ENCODE measurements at places on chromosomes 2 and 18.

- DNase-seq, result no peak
Observed at GRCh38 chr2:15009681-15010080, 377.2 kb downstream of the LRATD1 start.

GRCh38 chr2:180478883-180479282 is 471.8 kb upstream of the CWC22 start:
- no peak for DNase-seq

DNA sequence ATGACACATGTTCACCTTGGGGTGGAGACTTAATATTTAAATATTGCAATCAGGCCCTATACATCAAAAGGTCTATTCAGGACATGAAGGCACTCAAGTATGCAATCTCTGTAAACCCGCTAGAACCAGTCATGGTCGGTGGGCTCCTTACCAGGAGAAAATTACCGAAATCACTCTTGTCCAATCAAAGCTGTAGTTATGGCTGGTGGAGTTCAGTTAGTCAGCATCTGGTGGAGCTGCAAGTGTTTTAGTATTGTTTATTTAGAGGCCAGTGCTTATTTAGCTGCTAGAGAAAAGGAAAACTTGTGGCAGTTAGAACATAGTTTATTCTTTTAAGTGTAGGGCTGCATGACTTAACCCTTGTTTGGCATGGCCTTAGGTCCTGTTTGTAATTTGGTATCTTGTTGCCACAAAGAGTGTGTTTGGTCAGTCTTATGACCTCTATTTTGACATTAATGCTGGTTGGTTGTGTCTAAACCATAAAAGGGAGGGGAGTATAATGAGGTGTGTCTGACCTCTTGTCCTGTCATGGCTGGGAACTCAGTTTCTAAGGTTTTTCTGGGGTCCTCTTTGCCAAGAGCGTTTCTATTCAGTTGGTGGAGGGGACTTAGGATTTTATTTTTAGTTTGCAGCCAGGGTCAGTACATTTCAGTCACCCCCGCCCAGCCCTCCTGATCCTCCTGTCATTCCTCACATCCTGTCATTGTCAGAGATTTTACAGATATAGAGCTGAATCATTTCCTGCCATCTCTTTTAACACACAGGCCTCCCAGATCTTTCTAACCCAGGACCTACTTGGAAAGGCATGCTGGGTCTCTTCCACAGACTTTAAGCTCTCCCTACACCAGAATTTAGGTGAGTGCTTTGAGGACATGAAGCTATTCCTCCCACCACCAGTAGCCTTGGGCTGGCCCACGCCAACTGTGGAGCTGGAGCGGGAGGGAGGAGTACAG is 108.1 kb downstream of the XRCC5 start:
- DNase-seq, result no peak

DNA sequence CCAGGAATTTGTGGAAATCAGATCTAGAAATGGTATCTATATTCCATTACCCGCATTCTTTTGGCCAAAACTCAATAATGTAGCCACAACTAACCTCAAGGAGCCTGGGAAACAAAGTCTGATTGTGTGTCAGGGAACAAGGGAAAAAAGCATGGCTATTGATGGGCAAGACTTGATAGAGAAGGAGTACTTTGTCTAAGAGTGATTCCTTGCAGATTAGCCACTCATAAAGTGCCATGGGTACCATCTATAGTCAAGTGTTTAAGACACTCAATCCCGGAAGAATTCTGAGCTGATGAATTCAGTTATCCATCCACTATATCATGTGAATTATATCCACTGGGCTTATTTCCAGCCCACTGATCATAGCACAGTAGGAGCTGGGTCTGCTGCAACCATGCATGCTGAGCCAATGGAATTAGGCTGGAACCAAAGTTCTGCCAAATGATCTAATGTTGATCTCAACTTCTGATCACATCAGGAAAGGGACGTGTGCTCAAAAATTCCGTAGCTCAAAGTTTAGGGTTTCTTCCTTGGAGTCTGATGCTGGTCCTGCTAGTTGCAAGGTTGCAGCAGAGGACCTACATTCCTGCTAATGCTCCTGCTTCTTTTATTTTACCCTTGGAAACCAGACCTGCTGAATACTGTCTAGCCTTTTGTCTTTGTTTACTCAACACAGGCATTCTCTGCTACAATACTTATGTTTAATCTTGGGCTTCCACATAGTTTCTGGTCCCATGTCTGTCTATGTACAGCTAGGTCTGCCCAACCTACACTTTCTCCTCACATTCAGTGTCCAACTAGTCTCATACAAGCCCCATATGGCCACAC is 629.7 kb downstream of the IRS1 start:
- DNase-seq, result no peak

- no peak for DNase-seq
Observed at GRCh38 chr18:29096079-29096770, 919.3 kb upstream of the CDH2 start.

- no peak for DNase-seq
Observed at GRCh38 chr2:229821316-229821715, 100.5 kb downstream of the TRIP12 start.

GRCh38 chr2:43715300-43716098 is 39.3 kb upstream of the C1GALT1C1L start:
- DNase-seq, result no peak

GRCh38 chr2:232757905-232758304 is 18.5 kb downstream of the KCNJ13 start:
- DNase-seq, result no peak

DNA sequence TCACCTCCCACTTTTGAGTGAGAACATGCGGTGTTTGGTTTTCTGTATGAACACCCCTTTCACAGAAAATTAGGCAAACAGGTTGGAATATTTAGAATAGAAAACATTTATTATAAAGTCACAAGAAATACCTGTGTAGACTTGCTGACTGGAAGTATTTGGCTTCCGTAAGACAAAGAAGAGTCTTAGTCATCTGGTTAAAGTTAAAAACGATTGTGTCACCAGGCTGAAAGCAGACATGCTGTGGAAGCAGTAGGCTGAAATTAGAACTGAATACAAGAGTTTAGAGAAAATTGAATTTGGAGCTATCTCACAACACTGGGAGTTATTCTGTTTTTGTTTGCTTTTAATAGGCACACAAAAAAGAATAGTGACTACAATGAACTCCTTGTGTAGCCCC is 16.2 kb upstream of the CLASP1 start:
- no peak for DNase-seq

- DNase-seq, result peak; percentile 9
Observed at GRCh38 chr2:66305718-66306117, 129.2 kb upstream of the MEIS1 start.

DNA sequence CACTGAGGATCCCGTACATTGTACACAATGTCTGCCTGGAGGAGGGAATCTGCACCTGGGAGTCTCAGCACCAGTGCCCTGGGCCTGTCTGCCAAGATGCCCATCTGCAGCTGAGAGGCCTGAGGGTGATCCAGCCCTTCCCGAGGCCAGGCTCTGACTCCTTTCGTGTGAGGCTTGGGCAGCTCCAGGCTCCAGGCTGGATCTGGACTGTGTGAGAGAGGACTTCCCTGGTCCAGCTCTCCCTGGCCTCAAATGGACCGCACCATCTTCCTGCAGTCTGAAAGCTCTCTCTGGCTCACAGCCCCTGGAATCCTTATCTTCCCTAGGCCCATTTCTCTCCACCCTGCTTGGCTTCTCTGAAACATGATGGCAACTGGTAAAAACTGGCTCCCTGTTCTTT is 324.6 kb downstream of the DYSF start:
- DNase-seq, result no peak

GRCh38 chr2:191679818-191680600 is 2.1 kb downstream of the NABP1 start:
- no peak for DNase-seq

- no peak for DNase-seq
Observed at GRCh38 chr18:58698701-58699193, 27.5 kb downstream of the MALT1 start.

DNA sequence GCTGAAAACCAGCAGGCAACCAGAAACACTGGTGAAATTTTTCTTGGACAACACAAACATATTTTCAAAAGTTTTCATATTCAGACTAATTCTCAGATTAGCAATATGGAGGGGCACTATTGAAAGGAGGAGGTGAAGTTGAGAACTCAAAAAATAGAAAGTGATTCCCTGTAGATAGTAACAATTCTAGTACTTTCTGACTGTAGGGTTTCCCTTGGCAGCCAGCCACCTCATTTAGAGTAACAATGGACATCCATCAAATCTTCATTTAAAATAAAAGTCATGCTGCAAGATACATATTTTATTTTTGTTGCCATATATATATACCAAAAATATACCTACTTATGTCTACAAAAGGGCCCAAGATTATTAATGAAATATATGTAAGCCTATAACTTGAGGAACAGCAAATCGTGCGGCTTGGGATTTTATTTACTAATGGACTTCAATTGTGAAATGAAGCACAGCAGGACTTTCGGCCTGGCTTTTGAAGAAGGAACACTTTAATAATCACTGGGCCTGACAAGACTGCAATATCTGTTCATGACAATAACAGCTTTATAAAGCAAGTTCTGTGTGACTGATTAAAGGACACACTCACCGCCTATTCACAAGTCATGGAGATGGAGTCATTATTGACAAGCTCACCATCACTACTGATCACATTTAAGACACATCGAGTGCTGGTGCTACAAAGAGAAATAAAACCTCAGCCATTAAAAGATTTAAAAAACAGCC is 6.8 kb upstream of the NR4A2 start:
- no peak for DNase-seq

DNA sequence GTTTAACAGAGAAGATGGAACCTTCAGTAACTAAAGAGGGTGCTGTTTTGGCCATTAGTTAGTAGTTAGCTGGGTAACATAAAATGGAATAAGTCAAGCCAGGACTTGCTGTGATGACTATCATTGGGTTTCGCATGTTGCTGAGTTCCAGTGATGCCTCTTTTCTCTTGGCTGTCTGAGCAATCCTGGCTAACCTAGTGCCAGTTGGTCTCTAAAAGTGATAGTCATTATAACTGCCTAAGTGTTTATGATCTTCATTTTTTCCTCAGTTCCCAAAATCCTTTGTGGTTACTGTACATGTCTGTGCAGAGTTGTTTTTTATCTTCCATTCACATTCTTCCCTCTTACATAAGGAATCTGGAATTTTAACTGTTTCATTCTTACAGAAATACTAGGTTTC is 33.4 kb downstream of the WDR43 start:
- no peak for DNase-seq

GRCh38 chr18:14748496-14748895 is 524 bp downstream of the ANKRD30B start:
- DNase-seq, result no peak

- DNase-seq, result no peak
Observed at GRCh38 chr18:37483984-37484819, 81.4 kb downstream of the CELF4 start.

DNA sequence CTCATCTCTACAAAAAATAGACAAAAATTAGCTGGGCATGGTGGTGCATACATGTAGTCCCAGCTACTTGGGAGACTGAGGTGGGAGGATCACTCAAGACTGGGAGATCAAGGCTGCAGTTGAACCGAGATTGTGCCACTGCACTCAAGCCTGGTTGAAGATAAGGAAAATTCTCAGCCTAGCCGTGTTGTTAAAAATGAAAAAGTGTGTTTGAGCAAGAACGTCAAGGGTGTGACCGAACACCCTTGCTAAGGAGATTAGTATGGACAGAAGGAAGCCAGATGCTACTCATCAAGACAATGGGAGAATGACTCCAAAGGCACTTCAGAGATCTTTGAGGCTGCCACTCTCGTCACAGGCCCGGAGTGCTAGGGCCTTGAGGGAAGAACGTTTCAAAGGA is 70.0 kb upstream of the NDUFV2 start:
- no peak for DNase-seq

DNA sequence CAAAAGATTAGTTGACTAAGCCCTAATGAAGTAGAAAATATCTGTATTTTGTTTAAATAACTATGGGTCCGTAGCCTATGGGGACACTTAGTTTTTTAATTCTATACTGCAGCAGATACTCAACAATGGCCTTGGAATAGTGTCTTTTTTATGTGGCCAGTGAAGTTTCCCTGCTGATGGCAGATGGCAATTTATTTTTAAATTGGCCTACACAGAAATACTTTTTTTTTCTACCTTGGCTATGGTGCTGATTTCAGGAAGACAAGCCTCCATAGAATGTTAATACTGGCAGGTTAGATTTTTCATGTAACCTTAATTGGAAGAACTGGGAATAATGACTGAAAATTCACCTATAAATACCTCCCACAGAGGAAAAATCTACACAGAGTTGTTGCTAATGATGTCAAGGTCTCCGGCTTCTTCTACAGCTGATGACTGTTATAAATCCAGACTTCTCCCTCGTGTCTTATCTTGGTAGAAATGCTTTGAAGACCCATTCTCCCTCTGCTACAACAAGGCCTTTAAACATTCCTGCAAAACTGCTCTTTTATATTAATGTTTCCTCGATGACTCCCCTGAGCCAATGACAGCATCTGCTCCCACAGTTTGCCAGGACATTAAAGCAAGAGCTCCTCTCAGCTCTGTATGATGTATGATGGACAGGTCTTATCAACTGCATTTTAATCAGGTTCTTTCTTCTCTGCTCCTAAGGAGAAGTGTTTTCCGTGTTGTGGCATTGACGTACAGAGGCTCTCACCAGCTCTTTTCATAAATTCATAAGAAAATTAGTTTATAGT is 29.1 kb upstream of the FAM98A start:
- no peak for DNase-seq

DNA sequence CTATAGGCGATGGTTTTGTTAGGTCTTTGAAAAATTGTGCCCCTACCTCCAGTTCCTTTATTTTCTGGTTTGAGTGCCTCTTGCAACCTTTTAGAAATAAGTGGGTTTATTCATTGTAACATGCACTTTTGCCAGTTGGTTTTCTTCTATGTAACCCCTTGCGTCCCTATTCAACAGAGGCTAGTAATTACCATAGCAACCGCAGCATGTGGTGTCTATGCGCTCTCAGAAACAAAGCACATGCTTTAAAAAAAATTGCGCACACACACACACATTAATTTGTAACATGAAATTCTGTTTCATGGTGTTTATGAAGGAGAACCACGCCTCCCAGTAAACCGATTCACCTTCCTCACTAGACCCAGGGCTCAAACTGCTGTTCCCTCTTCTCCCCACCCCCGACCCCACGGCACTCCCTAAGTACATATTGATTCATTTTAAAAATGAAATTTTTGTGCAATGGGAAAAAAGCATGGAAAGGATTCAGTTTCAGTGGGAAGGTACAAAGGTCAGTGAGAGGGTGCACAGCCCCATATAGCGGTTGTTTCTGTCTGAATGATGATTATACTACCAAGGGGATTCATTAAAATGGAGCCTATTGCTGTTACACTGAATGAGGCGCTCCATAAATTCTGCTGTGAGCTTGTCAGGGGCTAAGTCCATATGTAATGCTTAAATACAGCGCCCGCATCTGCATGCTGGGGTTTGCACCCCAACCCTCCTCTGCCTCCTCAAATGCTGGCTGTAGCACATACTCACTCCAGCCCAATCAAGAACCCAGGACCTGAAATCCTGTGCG is 206.9 kb downstream of the ICOS start:
- DNase-seq, result no peak

Measured in thoracic aorta (tissue), 2 donors.